Sigmoid colon (tissue), 7 donors: ENCODE measurements at places on chromosomes 11 and 22. TPM values are rescaled to one million over a fixed set of nuclear protein-coding genes. Genes with fewer than 3 reads are reported as not detected.

GRCh38 chr11:96622026-96622634 lies 232.3 kb downstream of the JRKL start:
- no peak overlapping the region for H3K4me3 ChIP-seq
- no peak overlapping the region for H3K27ac ChIP-seq
- no peaks in the 10 kb centered on the region for H3K36me3 ChIP-seq
- H3K4me1 ChIP-seq = no peaks in the 10 kb centered on the region
- no peaks in the 10 kb centered on the region for H3K27me3 ChIP-seq
- DNase-seq = no peak

GRCh38 chr22:39410264-39410663 lies 10.7 kb downstream of the TAB1 start:
- peaks cover 11% of the 10 kb centered on the region for H3K4me1 ChIP-seq
- H3K27me3 ChIP-seq = no peaks in the 10 kb centered on the region
- peaks cover 5% of the 10 kb centered on the region for H3K36me3 ChIP-seq
- no peak for DNase-seq

DNA sequence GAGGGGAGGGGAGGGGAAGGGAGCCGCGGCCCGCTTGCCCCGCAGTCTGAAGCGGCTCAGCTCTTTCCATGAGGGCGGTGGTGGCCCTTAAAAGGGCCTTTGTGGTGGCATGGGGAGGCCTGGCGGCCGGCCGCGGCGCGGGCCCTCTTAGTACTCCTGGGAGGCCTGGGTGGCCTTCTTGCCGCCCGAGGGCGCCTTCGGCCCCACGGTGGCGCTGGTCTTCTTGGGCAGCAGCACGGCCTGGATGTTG lies 6.9 kb downstream of the DPAGT1 start:
- peak overlapping the region; percentile 99 for H3K27ac ChIP-seq
- H3K4me3 ChIP-seq = peak overlapping the region; percentile 85
- peak; percentile 94 for DNase-seq
- H3K4me1 ChIP-seq = peaks cover 17% of the 10 kb centered on the region

- H3K4me3 ChIP-seq = no peak overlapping the region
- no peaks in the 10 kb centered on the region for H3K27me3 ChIP-seq
- no peaks in the 10 kb centered on the region for H3K4me1 ChIP-seq
- DNase-seq = no peak
Measured at GRCh38 chr11:16846305-16846704, 107.9 kb downstream of the C11orf58 start.

DNA sequence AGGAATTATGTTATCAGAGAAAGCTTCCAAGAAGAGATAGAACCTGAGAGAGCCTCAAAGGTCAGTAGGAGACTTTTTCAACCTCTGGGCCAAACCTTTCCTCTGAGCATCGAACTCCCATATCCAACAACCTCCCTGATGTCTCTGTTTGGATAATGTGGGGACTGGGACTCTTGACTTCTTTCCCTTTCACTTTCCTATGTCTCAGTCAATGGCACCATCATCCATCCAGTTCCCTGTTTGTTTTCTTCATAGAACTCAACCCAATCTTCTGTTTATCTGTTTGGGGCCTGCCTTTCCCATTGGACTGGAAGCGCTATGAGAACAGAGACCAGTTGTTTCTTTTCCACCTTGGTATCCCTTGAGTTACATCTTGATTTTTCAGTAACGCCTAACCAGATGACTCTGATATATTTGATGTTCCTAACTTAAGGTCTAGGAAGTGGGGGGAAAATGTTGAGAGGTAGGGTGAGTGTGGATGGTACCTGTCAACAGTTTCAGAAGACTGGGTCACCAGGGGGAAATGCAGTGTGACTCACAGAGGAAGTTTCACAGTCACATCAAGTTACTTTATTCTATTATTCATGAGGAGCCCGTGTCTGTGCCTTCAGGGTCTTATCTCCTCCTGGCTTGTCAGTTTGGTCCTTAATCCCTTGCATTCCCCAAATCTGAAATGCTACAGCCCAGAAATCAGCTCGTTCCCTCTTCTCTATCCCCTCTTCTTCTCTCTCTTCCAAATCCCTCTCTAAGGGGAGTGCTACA lies 4.5 kb upstream of the KCNE3 start:
- H3K4me3 ChIP-seq = no peak overlapping the region
- H3K27ac ChIP-seq = no peak overlapping the region
- no peaks in the 10 kb centered on the region for H3K27me3 ChIP-seq
- H3K4me1 ChIP-seq = no peaks in the 10 kb centered on the region
- no peaks in the 10 kb centered on the region for H3K36me3 ChIP-seq

DNA sequence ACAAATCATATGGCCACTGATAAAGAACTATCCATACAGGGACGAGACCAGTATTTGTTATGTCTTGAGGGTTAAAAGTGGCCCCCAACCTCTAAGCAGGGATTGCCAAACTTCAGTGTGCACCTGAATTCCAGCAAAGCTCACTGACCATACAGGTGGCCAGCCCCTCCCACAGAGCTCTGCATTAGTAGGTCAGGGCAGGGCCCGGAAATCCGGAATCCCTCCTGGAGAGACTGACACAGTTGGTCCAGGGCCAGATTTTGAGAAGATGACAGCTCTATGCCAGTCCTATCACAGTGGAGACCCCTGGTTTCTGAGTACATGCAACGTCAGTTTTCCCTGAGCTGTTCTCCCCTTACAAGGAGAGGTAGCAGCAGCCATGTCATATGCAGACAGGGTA lies 20.8 kb downstream of the VPS37C start:
- H3K27me3 ChIP-seq = no peaks in the 10 kb centered on the region
- DNase-seq = peak; percentile 25
- H3K4me3 ChIP-seq = no peak overlapping the region
- no peak overlapping the region for H3K27ac ChIP-seq
- H3K4me1 ChIP-seq = peaks cover 30% of the 10 kb centered on the region

DNA sequence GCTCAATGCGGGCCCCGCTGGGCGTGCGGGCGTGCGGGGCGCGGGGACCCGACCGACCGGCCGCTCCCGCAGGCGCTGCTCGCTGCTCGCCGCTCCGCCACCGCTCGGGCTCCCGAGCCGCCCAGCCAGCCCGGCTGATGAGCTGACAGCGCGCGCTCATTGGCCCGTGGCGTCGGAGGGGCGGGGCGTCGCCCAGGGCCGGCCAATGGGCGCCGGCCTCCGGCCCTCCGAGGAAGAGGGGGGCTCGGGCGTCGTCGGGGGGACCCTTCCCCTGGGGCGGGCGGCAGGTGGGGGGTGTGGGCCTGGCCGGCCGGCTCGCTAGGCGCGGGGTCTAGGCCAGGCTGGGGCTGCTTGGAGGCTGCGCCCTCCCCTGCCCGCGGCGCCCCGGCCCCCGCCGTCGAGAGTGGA lies at the start of gene SCUBE1:
SCUBE1 (minus strand) TSS at position 111 of the 408 bp plus-strand sequence. CDS start 111 bp downstream, outside the sequence.
- H3K4me1 ChIP-seq = peaks cover 19% of the 10 kb centered on the region
- H3K4me3 ChIP-seq = peak within 1 kb of the TSS; percentile 41
- peak within 1 kb of the TSS; percentile 74 for H3K27ac ChIP-seq
- no peaks in the 10 kb centered on the region for H3K36me3 ChIP-seq

- no peak overlapping the region for H3K27ac ChIP-seq
- peaks cover 32% of the 10 kb centered on the region for H3K4me1 ChIP-seq
Measured at GRCh38 chr22:24434471-24435322, 7.3 kb downstream of the ADORA2A start.

DNA sequence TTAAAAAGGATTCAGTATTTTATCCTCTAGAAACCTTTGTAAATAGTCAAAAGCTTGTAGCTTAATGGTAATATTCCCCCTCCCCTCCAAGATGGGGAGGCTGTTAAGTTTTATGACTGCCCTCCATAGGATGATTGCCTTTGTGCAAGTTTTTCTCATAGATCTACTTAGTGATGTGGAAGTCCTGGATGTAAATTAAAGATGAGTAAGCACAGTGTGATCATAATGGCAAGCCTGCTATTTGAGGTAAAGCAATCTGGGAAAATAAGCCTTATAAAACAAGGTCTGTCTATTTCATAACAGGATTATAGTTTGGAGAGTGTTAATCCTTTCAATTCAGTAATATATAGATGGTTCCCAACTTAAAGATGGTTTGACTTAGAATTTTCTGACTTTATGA lies 216.3 kb downstream of the DDX10 start:
- H3K27me3 ChIP-seq = no peaks in the 10 kb centered on the region
- no peaks in the 10 kb centered on the region for H3K36me3 ChIP-seq
- H3K27ac ChIP-seq = no peak overlapping the region
- DNase-seq = no peak

GRCh38 chr11:74282421-74282820 lies 29.0 kb downstream of the P4HA3 start:
- no peak for DNase-seq
- peaks cover 55% of the 10 kb centered on the region for H3K4me1 ChIP-seq
- H3K27me3 ChIP-seq = no peaks in the 10 kb centered on the region
- no peak overlapping the region for H3K4me3 ChIP-seq
- H3K27ac ChIP-seq = no peak overlapping the region

- H3K27ac ChIP-seq = no peak overlapping the region
- H3K36me3 ChIP-seq = no peaks in the 10 kb centered on the region
- H3K4me1 ChIP-seq = peaks cover 3% of the 10 kb centered on the region
- no peak for DNase-seq
- H3K27me3 ChIP-seq = no peaks in the 10 kb centered on the region
- H3K4me3 ChIP-seq = no peak overlapping the region
Measured at GRCh38 chr11:72439455-72439854, 5.1 kb upstream of the CLPB start.

Gene SPI1
- 10.5 TPM for total RNA-seq

Gene GDPD4
- total RNA-seq = not detected

Gene PTGDR2
- not detected for total RNA-seq

Gene APOL4
- 3.0 TPM for total RNA-seq

Gene OR10D3
- total RNA-seq = not detected
